ENCODE measurements at places on chromosomes 5 and 9. TPM values are rescaled to one million over a fixed set of nuclear protein-coding genes. Genes with fewer than 3 reads are reported as not detected.

FABP6 gene
- total RNA-seq: 0.99 TPM

CER1 gene
- total RNA-seq: not detected

SYK gene
- total RNA-seq: 0.09 TPM

SLC1A1 gene
- total RNA-seq: 1.1 TPM

Measured in A549 treated with CORT108297 at 1 μM for 4 hours (cell line).